ENCODE measurements at places on chromosomes 5 and 9.

DNA sequence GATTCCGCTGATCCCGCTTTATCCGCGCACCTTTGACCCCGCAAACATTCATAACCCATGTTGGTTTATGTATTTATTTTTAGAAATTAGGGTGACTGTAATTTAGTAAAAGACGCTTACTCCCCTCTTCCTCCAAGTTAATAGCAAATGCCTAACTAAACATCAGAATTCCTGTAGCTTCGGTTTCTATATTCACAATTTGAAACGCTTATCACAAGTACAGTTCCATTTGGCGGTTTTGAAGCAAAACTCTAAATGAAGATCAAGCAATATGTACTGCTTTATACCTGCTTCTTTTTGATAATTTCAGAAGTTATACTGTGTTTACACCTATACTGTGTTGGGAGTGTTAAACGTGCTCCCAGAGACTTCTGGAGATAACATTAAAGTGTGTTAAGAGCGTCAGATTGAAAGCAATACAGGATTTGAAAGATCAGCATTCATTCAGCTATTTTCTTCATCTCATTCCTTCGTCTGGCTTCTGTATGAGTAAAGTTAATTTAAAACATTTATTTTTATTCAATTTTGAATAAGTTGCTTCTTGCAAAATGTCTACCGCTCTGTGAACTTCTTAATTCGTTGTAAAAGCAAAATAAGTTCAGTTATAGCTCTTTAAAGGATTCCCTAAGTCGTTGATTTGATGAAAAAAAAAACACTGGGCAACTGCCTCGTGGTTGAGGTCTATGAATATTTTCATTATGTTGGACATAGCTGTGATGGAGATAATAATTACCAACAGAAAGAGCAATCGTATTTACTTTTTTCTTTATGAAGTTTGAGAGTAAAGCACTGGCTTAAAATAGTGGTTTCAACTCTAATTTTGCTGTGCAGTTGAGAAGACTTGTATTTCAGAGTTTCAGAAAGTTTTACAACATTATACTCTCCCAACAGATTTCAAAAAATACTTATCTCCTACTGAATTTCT is 2.5 kb downstream of the PRDM6 start:
- no peak for DNase-seq

GRCh38 chr5:12214267-12215015 is 310.2 kb upstream of the CTNND2 start:
- DNase-seq: no peak

DNA sequence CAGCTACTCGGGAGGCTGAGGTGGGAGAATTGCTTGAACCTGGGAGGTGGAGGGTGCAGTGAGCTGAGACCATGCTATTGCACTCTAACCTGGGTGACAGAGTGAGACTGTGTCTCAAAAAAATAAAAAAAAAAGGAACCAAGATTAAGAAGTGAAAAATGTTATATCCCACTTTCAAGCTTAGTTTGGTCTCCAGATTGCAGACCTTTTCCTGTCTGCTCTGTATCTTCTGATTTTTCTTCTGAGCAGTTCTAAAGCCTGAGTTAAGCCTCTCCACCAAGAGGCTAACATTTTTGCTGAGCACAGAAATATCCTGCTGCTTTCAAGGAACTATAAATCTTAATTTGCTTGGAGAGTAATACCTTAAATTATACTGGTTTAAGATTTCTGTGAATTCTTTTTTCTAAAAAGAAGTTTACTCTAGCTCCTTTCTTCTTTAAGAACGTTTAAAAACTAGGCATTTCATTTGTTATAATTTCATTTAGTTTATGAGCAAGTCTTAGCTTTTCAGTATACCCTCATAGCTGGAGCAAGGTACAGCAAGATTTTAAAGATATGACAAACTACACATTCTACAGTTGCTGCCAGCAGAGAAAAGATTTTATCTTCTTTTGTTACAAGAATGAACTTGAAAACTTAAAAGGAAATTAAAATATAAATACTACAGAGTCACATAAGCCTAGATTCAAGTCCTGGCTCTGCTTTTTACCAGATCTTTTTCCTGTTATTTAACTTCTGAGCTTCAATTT is 55.0 kb downstream of the GARNL3 start:
- DNase-seq: no peak

DNA sequence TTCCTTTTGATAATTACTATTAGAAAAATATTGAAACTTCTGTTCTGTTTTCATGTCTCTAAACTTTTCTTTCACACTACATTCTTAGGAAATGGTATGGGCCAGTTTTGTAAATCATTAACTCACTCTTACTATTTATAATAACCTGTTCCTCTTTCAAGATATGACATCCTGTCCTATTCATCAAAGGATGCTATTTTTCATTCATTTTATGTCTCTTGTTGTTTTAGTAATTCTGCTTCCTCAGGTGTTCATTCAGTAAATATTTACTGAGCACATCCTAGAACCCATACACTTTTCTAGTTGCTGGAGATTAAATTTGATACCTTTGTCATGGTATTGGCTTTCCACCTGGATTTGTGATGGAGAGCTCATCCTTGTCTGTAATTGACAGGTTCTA is 58.0 kb downstream of the GDA start:
- DNase-seq: no peak

- DNase-seq: no peak
Measured at GRCh38 chr9:90770182-90770738, 31.4 kb upstream of the SYK start.

GRCh38 chr5:30994176-30994575 is 199.3 kb upstream of the CDH6 start:
- no peak for DNase-seq
